ENCODE measurements at places on chromosomes 4 and X.

GRCh38 chr4:112270640-112271421 is 14.9 kb downstream of the TIFA start:
- DNase-seq = no peak

DNA sequence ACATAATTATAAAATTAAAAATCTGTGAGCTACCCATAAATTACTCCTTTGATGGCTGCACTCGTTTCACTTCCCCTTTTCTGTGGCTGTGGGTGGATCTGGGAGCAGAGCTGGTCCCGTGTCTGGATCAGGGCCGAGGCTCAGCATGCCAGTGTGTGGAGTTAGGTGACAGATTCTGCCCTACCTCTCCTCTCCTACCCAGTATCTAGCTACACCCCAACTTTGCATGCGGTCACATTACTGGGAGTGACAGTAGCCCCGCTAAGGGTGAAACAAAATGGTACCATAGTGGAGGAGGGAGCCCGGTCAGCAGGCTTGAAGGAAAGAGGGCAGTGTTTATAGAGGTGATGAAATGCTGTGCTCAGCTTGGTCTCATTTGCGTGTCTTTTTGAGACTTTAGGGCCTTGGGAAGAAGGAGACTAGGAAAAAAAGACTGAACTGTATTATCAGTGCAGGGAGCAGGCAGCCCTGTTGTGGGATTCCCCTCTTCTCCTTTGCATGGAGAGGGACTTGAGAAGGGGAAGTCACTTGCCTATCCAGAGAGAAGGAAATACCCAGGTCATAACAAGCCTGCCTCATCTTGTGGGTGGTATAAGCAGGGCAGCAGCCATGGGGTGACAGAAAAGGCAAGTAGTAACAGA is 48.4 kb downstream of the ARHGAP10 start:
- peak; percentile 39 for DNase-seq

- no peak for DNase-seq
These were observed 86.8 kb downstream of the DCLK2 start for GRCh38 chr4:150164956-150165629.

GRCh38 chr4:99574530-99575324 is at the start of gene MTTP:
TSS of gene MTTP (plus strand) at chr4:99574824. CDS start at chr4:99574910, 86 bp downstream.
- no peak for DNase-seq
